ENCODE measurements at places on chromosomes 4 and X. TPM values are rescaled to one million over a fixed set of nuclear protein-coding genes. Genes with fewer than 3 reads are reported as not detected.

Gene CXorf51B
- total RNA-seq: not detected

Gene CFAP299
- not detected for total RNA-seq

Gene GPR173
- total RNA-seq: not detected

Gene NSUN7
- 0.79 TPM for total RNA-seq

Gene GPR101
- total RNA-seq: not detected

Gene MTNR1A
- total RNA-seq: 0.38 TPM

Gene DSPP
- total RNA-seq: not detected

Gene CFI
- total RNA-seq: not detected

Gene GSPT2
- total RNA-seq: 1.3 TPM

Gene VCX3A
- total RNA-seq: not detected

Gene SHROOM3
- 8.6 TPM for total RNA-seq

Gene KLHL13
- total RNA-seq: 1.8 TPM

Gene MTTP
- 0.38 TPM for total RNA-seq

Gene SOWAHD
- under 0.01 TPM for total RNA-seq

Gene PRKX
- 44.7 TPM for total RNA-seq

Gene HPGDS
- not detected for total RNA-seq

Gene RIPPLY1
- total RNA-seq: 0.13 TPM

Gene CSN1S1
- total RNA-seq: not detected

Gene ARHGAP36
- total RNA-seq: not detected

Gene SPANXC
- total RNA-seq: not detected

Gene ITM2A
- 1.8 TPM for total RNA-seq

Gene EVC2
- total RNA-seq: 9.5 TPM

Gene MPP1
- total RNA-seq: 2.2 TPM

Gene CCDC120
- total RNA-seq: 1.1 TPM

Gene TAF7L
- total RNA-seq: under 0.01 TPM

Gene UBE2A
- 23.7 TPM for total RNA-seq

Gene PPEF2
- total RNA-seq: not detected

Gene EVC
- 12.9 TPM for total RNA-seq

Gene DOK7
- 1.0 TPM for total RNA-seq
